Stimulated activated CD4-positive, alpha-beta T cell treated with anti-CD3 and anti-CD28 coated beads, Interleukin-1b, Interleukin-23, amount 100 ng/mL, for 1 hour (primary cell): ENCODE measurements at places on chromosomes 6 and 20.

DNA sequence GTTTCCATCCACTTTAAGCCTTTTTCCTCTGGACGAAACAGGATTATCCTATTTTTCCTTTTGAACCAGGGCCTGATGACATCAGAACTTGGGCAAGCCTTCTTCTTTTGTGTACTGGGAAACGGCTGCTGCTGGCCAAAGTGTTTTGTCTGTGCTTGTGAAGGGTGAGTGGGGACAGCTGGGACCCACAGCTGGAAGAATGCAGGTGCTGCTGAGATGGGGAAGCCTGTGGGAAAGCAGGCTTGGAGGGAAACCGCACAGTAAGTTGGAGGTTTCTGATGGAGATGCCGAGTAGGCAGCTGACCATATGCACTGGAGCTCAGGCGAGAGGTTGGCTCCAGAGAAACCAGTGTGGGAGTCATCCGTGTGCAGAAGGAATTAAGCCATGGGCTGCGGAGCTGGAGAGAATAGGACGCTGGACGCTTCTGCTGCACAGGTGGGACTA, 8.5 kb upstream of the PSMG4 start:
- no peak for DNase-seq

DNA sequence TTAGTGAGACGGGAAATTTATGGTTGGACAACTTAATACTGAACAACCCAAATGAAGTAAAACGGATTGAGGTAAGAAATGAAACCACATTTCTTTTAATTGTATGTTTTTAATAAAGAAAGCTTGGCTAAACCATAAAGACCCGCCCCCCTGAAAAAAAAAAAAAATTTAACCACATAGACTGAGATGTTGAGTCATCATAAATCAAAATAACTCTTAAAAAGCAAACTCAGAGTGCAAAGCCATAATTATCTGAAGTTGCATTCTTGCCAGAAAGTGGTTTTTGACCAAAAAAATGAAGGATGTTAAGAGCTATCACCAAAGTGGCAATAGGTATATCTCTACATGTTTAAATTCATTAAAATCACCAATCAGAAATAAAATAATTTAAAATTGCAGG, 101.8 kb upstream of the COL21A1 start:
- no peak for DNase-seq

- DNase-seq: no peak
Measured at GRCh38 chr6:134170844-134171243, 118.4 kb upstream of the SLC2A12 start.

DNA sequence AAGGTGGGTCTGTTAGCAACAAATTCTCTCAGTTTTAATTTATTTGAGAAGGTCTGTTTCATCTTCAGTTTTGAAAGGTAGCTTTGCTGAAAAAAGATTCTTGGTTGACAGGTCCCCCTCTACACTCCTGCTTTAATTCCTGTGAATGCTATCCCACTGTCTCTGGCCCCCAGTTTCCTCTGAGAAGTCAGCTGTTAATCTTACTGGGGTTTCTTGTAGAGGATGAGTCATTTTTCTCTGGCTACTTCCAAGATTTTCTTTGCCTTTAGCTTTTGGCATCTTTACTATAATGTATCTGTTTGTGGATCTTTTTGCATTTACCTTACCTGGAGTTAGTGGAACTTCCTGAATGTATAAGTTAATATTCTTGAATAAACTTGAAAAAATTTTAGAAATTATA, 122.7 kb downstream of the MMS22L start:
- DNase-seq: no peak

DNA sequence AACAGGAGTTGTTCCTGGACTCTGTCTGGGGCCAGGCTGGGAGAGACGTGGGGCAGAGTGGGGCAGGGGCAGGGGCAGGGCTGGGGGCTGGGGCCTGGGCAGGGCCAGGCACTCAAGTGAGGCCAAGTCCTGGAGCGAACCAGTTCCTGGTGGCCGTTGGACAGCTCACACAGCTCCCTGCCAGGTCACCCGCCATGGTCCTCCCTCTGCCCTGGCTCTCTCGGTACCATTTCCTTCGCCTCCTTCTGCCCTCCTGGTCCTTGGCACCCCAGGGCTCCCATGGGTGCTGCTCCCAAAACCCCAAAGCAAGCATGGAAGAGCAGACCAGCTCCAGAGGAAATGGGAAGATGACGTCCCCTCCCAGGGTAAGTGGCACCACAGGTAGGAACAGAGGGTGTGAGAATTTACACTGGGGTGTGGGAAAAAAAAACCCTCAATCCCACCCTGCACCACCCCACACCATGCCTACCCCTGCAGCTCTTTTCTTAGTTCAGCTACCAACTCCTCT, at the start of gene MCCD1:
Gene MCCD1 (plus strand): TSS at position 142 of the 508 bp plus-strand sequence. CDS start 53 bp downstream, at position 195.
- no peak for DNase-seq

- DNase-seq: no peak
Measured at GRCh38 chr20:57387463-57387862, 3.7 kb upstream of the RBM38 start.

DNA sequence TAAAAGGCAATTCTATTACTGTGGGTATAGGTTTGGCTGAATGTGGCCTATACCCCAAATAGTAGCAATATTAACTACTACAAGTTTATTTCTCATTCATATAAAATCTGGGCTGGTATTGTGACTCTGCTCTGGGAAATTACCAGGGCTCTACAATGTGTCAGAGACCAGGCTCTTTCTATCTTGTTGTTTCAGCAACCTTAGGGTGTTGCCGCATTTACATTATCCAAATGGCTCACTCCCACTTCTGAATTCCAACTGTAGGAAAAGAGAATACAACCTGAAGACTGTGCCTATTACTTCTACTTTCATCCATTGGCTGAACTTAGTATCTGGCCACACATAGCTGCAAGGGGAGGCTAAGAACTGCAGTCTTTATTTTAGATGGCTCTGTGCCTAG, 106.7 kb upstream of the CENPW start:
- DNase-seq: no peak

DNA sequence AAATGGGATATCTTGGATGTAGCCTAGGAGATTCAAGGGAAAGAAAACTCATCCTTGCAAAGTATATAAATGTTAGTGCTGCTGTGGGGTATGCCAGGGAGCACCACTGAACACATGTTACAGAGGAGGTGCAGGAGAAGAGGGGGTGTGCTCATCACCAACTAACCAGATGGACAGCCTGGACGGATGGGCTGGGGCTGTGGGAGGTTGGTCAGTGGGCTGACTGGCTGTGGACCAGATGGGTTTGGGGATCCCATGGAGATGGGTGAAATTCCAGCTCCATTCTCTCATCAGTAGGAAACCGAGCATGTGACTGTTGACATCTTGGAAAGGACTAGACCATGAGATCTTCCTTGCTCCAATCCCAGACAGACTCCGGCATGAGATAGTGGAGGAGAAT, 201.0 kb downstream of the LRFN2 start:
- no peak for DNase-seq

GRCh38 chr6:114055349-114055748, 84.4 kb upstream of the HDAC2 start:
- no peak for DNase-seq

- no peak for DNase-seq
Measured at GRCh38 chr6:163054641-163055040, 326.9 kb downstream of the PACRG start.

DNA sequence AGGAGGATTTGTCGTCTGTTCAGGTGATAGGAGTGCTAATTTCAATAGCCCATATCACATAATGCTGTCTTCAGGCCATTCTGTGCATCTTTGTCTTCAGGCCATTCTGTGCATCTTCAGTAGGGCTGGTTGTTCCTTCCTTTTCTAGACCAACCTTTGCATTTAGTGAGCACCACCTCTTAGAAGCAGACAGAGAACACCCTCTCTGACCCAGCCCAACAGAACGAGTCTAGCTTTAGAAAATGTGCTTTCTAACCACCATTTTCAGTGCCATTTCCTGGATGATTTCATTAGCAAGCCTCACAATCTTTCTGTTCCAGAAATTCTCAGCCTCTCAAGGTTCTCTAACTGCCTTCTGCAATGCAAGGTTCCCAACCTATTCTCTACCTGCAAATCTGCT, 215.3 kb upstream of the KCNQ5 start:
- no peak for DNase-seq

GRCh38 chr6:90765491-90765890, 178.6 kb upstream of the MAP3K7 start:
- DNase-seq: no peak

GRCh38 chr6:44071670-44072451, 55.4 kb downstream of the MRPL14 start:
- DNase-seq: no peak

- DNase-seq: no peak
Measured at GRCh38 chr6:111843347-111844147, 29.7 kb downstream of the FYN start.
